SJCRH30 (cell line): ENCODE measurements at places on chromosomes 16 and 17.
A peak's percentile ranks its signal among the peaks of the same experiment; 100 is the strongest.

DNA sequence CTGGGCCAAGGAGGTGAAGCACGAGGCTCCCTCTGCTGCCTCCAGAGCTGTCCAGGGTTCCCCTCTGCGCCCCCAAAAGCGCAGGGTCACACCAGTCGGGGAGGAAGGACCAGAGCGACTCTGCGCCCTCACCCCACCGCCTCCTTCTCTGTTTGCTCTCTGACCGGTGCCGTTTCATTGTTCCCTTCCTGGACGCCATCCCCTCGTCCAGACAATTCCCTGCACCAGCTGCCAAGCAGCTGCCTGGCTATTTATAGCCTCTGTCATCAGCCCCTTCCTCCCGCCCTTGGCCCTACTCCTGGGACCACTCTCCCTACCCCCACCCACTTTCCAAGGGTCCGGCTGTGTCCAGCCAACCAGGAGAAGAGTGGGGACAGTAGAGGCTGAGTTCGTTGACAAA is 68.8 kb upstream of the CREBBP start:
- DNase-seq: peak; percentile 90

DNA sequence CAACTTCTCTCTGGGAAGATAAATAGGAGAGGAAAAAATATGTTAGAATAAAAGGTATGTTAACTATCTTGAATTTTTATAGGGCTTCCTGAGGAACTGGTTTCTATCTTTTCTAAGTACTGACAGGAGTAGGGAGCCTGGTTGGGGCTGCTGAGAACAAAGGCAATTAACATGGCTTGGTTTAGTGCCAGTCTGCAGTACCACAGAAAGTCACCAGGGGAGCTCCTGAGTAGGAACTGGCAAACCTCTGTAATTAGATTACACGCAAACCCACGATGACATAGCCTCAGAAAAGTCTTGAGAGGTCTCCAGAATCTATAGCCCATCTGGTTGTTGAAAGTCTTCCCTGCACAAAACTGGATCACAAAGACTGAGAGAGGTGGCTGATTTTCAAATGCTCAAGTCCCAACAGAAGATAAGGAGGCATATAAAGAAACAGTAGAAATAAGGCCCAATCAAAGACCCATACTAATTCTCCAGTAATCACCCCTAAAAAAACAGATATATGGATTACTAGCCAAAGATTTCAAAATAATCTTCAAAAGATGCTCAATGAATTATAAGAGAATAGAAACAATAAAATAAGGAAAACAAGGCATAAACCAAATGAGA is 11.7 kb upstream of the CNTNAP4 start:
- peak; percentile 65 for DNase-seq

GRCh38 chr17:60372790-60373483 is 19.0 kb downstream of the USP32 start:
- no peak for DNase-seq

DNA sequence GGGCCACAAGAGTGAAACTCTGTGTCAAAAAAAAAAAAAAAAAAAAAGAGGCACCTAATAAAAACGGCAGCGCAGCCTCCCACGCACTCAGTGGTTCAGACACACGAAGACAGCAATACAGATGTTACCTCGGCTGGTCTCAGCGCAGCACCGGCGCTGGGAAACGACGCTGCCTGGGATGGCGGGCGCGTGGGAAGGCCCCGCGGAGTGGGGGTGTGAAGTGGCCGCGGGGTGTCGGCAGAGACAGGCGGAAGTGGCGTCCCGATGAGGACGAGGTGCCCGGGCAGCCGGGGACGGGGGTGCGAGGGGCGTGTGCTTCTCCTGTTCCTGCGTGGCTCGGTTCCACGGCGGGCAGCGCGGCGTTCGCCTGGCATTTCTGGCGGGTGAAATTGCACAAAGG is 179.4 kb downstream of the BANP start:
- DNase-seq: no peak

DNA sequence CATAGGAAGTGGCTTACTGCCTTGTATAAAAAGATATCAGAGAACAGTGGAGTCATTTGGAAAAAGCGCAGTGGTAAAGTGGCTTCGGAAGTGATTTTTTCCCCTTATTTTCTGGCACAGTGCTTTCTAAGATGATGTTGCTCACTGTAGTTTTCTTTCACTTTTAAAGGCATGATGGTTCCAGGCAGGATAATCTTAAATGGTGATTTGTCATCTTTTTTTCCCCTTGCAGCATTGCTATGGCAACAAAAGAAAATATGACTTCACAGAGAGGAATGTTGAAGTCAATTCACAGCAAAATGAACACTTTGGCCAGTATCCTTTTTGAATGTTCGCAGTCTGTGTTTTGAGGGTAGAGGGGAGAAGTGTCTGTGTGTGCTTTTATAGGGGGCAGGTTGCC is 42.5 kb downstream of the GOSR1 start:
- DNase-seq: no peak

DNA sequence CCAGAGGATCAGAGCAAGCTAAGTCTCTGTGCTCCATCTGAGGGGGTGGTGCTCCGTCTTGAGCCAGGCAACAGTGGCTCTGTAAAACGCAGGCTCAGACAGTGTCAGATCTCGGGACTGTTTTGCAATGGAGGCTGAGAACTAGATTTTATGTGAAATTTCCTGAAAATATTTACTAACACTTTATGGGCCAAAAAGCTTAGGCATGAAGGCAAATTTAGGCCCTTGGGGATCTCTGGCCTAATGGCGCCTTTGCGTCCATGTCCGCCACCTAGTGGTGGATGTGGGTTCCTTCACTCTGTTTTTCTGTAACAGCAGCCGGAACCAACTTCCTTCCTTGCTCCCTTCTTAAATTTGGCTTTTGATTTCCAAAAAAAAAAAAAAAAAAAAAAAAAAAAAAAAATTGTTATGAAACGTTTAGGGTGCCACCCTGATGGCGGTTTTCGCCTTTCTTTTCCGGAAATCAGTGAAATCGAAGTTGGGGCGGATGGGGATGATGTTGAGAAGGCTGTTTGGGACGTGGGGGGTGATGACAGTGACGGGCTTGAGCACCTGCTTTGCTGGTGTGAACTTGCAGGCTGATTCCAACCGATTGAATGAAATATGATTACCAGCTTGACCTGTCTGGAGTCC is 14.0 kb upstream of the ELAC2 start:
- peak; percentile 69 for DNase-seq

DNA sequence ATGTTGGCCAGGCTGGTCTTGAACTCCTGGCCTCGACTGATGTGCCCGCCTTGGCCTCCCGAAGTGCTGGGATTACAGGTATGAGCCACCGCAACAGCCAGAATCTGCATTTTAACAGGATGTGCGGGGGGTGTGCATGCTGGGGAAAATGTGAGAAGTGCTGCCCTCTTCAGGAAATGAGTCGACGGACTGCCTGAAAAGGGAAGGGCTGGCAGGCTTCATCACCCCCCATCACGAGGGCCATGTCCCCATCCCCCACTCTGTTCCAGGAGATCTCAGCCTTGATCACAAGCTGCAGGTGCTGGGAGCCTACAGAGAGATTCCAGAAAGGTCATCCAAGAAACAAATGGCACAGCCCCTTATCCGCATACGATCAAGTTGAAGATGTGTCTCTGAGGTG is 195.3 kb upstream of the RPL38 start:
- DNase-seq: no peak

- DNase-seq: no peak
Measured at GRCh38 chr17:80790981-80791742, 200.5 kb upstream of the CHMP6 start.

GRCh38 chr17:40243761-40244160 is 24.7 kb downstream of the WIPF2 start:
- no peak for DNase-seq

DNA sequence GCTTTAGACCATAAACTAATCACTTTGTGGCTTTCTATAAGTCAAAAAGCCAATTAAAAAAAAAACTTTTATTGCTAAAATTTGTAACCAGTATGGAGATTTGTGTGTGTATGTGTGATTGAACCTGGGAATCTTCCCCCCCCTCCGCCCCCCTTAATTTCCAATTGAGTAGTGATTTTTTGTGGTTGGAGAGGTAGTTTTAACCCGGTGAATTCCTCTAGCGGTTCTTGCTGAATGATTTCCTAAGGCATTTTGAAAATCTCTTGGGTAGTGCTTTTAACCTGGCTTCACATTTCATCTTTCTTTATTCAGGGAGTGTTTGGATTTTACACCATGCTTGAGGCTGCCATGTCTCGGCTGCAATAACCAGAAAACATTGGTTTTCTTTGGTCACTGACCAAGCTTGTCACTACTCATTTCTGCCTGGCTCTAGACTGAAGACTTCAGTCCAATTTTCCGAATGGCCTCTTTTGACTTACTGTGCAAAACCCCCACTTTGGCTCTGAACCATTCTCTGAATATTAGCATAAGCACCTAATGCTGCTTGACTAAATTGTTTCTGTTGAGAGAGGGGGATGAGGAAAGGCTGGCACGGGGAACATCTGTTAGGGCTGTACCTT is 35.6 kb downstream of the PRKCA start:
- no peak for DNase-seq

DNA sequence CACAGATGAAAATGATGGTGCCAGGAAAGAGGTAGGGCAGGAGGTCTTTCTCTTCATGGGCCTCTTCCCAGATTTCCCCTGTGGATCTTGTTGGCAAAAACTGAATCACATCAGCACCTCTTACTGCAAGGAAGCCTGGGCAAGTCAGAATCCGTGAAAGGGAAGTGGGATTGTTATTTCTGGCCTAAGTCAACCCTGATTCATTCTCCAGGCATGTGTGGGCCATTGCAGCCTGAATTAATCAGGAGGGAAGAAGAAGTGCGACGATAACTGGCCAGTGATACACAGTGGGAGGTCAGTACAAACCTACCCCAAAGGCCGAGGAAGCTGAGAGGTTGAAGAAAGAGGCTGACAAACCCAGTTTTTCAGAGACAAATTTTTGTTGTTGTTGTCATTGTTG is 17.9 kb upstream of the NSMCE1 start:
- DNase-seq: peak; percentile 30

GRCh38 chr17:34414339-34414738 is 51.3 kb upstream of the CCL1 start:
- no peak for DNase-seq

DNA sequence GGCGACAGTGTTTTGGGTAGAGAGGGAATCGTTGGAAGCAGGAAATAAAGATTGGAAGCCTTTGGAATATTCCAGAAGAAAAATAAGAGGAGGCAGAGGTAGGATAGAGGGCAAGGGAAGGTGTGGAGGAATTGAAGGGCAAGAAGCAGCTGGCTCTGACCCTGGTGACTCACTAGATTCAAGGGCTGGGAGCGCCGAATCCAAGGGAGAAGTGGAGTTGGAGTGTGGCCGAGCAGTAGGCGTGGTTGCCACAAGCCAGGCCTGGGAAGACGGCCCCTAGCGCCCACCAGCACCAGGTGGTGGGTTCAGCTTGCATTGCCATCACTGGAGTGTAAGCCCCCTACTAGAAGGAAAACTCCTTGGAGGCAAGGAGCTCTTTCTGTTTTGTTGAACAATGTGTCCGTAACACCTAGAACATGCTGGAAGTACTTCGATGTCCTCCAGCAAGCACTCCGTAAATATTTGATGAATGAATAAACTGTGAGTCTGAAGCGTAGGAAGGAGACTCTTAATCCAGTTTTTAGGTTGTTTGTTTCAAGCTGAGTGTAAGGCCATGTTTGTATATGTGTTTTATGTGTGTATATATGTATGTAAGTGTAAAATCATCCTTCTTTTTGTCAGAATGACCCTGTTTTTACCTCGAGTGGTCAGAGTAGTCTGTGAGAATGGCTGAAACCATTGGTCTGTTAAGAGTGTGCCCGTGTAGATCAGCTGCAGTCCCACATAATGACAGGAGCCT is 139.5 kb downstream of the CMIP start:
- DNase-seq: peak; percentile 23

DNA sequence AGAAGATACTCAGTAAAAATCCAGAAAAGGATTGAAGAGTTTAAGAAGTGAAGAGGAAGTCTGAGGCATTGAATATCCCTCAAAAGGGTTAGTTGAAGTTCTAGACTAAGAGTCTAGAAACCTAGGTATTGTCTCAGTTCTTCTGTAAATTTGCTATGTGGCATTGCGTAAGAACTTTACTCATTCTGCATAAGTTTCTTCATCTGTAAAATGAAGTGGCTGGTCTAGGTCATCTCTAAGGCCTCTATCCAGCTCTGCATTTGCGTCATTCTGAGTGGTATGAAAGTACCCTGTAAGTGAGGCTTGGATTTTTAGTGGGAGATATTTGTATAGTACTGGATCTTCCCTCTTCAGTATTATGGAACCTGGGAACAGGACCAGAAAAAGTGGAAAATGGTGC is 130.2 kb downstream of the MYO1D start:
- no peak for DNase-seq

DNA sequence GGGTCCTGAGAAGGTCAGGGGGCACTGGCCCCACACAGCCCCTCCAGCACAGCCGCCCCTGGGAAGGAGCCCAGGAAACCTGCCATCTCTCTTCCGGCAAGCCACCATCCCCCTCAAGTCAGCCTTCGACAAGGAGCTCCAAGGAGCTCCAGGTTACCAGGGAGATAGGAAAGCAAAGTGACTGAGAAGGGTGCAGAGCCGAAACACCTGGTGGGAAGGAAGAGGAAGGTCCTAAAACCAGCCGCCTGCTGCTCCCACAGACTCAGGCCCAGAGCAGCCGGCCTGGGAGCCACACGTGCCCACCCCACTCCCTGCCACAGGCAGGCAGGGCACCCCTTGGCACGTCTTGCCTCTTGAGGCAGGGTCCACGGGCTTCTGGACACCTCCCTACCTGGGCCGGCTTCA is 80.7 kb downstream of the TIMM22 start:
- DNase-seq: no peak

DNA sequence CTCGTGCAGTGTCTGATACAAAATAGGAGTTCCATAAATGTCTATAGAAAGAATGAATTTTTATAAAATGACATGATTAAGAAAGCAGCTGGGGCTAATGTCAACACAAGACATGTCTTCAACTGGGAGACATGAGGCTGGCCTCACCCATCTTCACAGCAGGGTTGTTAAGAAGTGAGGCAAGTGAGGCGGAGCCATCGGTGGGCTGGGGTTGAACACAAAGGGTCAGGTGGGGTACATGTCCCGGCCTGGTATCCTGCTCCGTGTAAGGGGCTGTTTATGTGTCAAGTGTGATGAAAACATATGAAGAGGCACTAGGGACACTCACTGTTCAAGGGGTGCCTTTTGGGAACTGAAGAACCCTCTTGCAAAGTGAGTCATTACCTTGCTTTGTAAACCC is 22.1 kb downstream of the CDK5R1 start:
- DNase-seq: no peak

- no peak for DNase-seq
Measured at GRCh38 chr16:82197540-82198240, 27.7 kb upstream of the MPHOSPH6 start.

DNA sequence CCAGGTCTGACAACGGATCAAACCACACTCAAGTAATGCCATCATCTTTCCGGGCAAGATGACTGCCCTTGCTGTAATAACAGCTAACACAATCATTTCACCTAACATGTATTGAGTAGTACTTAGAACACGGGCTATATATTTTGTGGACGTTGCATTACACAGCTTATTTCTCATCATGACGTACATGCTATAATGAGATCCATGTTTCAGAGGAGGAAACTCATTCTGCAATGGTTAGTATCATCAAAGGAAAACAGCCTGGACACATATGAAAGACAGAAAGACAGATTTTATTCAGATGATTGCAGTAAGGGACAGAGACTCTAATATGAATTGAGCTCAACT is 446.7 kb downstream of the HS3ST3B1 start:
- no peak for DNase-seq
